Cardiac atrium fibroblast (primary cell): ENCODE measurements at places on chromosomes 7 and 10. TPM values are rescaled to one million over a fixed set of nuclear protein-coding genes. Genes with fewer than 3 reads are reported as not detected.

The ZPBP gene
- not detected in 2 replicates for total RNA-seq

The PALD1 gene
- total RNA-seq = 0.72 and 5.3 TPM in 2 replicates

The STYXL1 gene
- total RNA-seq = 39.7 and 60.3 TPM in 2 replicates

The DNAJC12 gene
- total RNA-seq = 9.4 and 12.2 TPM in 2 replicates

The LRRC18 gene
- total RNA-seq = not detected in 2 replicates

The SH2D4B gene
- total RNA-seq = not detected in 2 replicates

The BAIAP2L1 gene
- total RNA-seq = 1.3 and 1.8 TPM in 2 replicates

The TYW1 gene
- 17.8 and 25.8 TPM in 2 replicates for total RNA-seq

The NEUROG3 gene
- total RNA-seq = not detected in 2 replicates

The ASB10 gene
- total RNA-seq = not detected in 2 replicates

The SLC13A1 gene
- not detected in 2 replicates for total RNA-seq

The TRA2A gene
- total RNA-seq = 14.6 and 16.2 TPM in 2 replicates

The MRPL32 gene
- total RNA-seq = 61.0 and 71.0 TPM in 2 replicates

The TEX36 gene
- not detected in 2 replicates for total RNA-seq
